ENCODE measurements at places on chromosomes 2 and 18.

DNA sequence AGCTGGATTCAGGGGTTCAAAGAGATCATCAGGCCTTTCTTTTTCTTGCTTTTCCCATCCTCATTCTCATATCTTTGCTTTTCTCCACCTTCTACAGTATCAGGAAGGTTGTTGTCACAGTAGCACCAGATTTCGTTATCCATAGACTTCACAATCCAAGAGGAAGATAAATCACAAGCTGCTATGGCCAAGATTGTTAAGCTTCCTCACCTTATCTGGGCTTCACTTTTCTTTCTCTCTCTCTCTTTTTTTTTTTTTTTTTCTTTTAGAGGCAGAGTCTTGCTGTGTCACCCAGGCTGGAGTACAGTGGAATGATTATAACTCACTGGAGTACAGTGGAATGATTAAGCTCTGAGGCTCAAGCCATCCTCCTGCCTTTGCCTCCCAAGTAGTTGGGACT lies 93.5 kb downstream of the TTC27 start:
- DNase-seq: no peak

- no peak for DNase-seq
Measured at GRCh38 chr18:45617284-45617683, 2.0 kb downstream of the SLC14A2 start.

DNA sequence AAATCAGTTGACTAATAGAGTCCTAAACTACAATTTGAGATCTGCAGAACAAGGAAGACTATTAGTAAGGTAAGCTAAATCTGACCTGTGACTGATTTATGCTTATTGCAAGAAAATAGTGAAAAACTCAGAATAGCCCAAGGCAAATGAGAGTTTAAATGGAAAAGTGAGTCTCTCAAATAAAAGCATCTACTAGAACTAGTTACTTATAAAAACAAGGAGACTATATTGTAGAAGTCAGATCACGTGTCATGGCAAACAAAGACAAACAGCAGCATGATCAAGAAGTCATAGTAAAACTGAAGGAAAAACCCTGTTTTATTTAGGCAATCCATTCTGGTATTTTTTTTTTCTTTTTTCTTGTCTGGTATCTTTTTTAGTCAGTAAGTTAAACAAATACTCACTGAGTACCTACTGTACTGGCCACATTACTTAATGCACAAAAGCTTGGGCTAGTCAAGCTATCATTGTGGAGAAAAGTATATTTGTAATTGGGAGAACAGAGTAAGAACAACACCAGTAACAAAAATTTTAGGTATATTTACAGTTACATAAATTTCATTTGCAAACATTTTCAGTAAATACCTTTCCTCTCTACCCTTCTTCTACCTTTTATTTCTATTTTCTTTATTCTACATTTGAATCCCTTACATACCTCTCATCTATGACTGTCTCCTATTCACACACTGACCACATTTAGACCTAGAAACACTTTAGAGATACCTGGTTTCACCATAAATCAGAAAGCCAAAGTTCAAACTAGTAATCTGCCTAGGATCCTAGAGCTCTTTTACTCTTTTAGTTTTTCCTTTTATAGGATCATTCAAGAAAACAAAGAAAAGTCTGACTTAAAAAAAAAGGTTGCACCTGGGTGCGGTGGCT lies 23.7 kb downstream of the CCDC88A start:
- DNase-seq: no peak

DNA sequence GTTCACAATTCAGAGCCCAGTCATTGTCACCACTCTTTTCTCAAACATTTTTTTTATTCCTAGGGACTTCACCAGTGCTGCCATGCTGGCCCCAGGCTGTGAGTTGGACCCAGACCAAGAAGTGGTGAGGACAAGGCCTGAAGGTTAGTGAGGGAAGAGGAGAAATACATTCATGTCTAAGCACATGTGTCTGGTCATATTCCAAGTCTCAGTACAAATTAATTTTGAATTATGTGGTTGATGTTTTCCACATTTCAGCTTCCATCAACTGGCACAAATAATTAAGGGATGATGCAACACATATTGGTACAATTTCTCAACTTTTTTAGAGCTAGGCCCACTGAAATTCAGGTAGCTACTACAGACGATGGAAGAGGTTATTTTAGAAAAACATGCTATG lies 106.6 kb upstream of the UPP2 start:
- DNase-seq: no peak

GRCh38 chr18:9706081-9706935 lies 1.8 kb upstream of the RAB31 start:
- peak; percentile 58 for DNase-seq

DNA sequence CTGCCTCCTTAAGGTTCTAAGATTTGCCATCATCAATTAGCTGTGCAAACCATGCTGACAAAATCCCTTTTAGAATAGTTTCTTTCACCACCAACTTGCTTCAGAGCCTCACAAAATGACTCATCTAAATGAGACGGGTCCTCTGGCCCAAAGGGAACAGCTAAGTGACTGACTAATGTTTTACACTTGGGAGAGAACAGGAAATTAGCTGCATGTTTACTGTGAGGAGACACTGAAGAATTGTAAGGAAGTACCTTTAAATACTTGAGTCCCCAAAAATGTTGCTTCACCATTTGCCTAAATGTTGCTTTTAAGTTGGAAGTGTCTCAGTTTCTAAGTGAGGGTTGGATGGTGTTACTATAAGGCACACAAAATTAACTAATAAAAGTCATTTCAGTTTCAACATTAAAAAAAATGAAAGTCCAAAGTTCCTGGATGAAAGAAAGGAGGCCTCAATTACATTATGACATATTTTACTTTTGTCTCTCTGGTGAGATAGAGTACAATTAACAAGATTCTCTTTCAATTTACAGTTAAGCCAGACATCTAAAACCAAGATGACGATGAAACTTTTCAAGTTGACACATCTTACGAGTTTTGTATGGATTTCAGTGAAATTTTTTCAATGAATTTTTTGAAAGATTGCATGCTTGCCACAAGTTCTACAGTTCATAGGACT lies 229.1 kb upstream of the FN1 start:
- peak; percentile 93 for DNase-seq

DNA sequence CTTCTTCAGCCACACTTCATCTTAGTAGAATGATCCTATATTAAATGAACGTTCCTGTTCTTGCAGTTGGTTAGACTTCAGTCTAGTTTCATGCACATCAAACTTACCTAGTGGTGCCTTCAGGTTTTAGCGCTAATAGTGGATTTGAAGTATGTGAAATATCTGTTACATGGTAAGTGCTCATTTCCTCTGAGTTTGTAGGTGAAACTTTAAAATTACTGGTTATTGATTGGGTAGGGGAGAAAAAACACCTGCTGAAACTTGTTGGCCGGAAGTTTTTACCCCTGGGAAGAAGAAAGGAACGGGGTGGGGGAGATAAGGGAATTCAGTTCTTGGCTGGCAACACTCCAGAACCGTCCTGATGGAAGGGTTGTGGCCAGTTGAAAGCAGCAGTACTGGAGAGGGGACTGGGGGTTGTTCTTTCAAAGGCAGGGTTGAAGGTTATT lies 112.8 kb downstream of the SPTBN1 start:
- DNase-seq: no peak
